Cortex of kidney (tissue), 1 donor: ENCODE measurements at places on chromosomes 2 and 18.

- DNase-seq: no peak
Observed at GRCh38 chr2:29921560-29921915, at the start of gene ALK. Gene ALK (minus strand): TSS chr2:29921586. CDS start chr2:29920659, 927 bp downstream.

GRCh38 chr2:210370562-210370961 lies 55.6 kb upstream of the MYL1 start:
- DNase-seq: no peak

- no peak for DNase-seq
Observed at GRCh38 chr2:82198809-82199492, 1894.4 kb upstream of the LRRTM1 start.

- DNase-seq: no peak
Observed at GRCh38 chr18:22483407-22483806, 65.7 kb upstream of the CTAGE1 start.

GRCh38 chr2:45904267-45904945 lies 252.9 kb downstream of the PRKCE start:
- no peak for DNase-seq

DNA sequence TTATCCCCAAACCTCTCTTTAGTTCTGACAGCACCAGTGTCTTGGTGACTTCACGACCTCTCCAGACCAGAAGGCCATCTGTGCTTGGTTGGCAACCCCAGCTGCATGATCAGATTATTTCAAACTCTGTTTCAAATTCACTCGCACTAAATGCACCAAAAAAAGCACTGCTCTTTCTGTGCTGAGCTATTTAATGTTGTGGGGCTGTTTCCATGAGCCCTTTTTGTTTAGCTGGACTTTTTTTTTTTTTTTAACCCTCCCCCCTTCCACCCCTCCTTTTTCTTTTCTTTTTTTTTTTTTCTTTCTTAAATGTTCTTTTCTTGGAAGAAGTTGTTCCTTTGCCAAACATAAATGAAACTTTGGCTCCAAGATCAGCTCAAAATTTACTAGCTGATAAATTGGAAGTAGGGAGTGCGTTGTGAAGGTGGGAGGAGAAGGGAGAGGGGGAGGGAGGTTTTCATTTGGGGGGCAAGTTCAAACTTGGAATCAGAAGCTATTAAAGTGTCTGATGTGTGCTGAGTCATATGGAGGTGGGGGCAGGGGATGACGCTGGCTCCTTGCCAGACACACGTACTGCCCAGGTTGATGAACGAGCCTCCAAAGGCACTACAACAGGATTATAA lies 543.0 kb upstream of the TNP1 start:
- DNase-seq: no peak

- no peak for DNase-seq
Observed at GRCh38 chr2:148876202-148876594, 1.2 kb downstream of the KIF5C start.

DNA sequence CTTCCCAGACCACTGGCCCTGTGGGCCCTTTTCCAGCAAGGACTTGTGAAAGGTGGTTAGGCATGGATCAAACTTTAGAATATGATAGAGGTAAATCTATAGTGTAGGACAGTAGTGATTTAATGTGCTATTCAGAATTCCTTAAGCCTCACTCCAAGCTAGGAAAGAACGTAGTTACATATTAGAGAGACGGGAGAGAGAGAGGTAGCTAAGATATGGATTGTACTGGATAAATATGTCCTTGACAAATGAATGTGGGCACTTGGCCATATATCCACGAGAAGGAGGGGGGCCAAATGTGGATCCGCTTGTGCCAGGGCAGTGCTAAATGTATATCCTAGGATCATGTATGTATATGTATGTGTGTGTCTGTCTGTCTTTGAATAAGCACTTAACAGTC lies 6.5 kb downstream of the KCNJ3 start:
- DNase-seq: no peak

DNA sequence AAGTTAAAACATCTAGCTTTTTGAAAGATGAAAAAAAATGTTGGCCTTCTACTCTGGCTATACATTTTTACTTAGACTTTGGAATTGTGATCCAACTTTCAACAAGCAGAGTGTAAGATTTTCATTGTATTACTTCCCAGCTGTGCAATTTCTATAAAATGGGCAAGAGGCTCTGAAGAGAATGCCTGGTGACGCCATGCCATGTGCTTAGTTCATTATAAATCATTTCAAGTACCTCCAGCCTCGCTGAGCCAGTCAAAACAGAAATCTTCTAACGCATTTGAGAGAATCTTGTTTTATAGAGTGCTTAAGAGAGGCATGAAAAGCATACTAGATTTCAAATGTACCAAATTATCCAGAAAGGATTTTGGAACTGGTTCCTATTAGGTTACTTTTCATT lies 10.1 kb upstream of the STK17B start:
- no peak for DNase-seq

GRCh38 chr18:73261243-73261642 lies 393.5 kb upstream of the NETO1 start:
- DNase-seq: no peak

DNA sequence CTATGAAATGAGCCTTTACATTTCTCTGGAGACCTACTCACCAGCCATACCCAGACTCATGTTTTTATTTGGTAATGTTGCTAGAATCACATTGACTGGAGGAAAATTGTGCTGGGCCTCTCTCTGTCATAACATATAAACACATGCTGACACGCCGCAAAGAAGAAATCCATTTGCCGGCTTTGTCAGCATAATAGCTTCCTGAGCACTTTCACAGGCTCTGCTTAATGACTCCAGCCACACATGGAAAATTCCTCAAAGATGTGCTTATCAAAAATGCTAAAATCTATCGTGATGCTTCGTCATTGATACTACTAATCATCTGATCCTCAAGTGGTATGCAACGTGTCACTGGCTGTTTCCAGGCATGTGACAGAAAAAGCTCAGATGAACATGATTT lies 63.1 kb downstream of the RND3 start:
- no peak for DNase-seq

GRCh38 chr2:128376241-128377041 lies 57.8 kb upstream of the HS6ST1 start:
- no peak for DNase-seq

GRCh38 chr2:58109481-58109880 lies 62.9 kb downstream of the VRK2 start:
- no peak for DNase-seq

GRCh38 chr2:219511547-219512325 lies 2.5 kb upstream of the ASIC4 start:
- no peak for DNase-seq

DNA sequence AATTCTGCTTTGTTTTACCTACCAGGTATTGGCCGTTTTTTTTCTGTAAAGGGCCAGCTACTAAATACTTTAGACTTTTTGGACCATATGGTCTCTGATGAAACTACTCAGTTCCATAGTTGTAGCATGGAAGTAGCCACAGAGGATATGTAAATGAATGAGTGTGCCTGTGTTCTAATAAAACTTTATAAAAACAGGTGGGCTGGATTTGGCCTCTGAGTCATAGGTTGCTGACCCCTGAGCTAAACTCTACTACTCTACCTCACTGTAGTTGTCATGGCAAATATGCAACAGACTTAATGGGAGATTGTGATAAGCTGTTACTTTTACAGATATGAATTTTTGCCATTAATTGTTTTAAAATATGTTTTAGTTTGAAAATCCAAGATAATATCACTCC lies 19.7 kb downstream of the CLIP4 start:
- no peak for DNase-seq

- no peak for DNase-seq
Observed at GRCh38 chr18:63119647-63120046, 199.9 kb downstream of the BCL2 start.

GRCh38 chr2:96124406-96125265 lies 8.3 kb upstream of the ADRA2B start:
- DNase-seq: no peak

GRCh38 chr2:105755895-105756294 lies 11.2 kb downstream of the NCK2 start:
- no peak for DNase-seq

DNA sequence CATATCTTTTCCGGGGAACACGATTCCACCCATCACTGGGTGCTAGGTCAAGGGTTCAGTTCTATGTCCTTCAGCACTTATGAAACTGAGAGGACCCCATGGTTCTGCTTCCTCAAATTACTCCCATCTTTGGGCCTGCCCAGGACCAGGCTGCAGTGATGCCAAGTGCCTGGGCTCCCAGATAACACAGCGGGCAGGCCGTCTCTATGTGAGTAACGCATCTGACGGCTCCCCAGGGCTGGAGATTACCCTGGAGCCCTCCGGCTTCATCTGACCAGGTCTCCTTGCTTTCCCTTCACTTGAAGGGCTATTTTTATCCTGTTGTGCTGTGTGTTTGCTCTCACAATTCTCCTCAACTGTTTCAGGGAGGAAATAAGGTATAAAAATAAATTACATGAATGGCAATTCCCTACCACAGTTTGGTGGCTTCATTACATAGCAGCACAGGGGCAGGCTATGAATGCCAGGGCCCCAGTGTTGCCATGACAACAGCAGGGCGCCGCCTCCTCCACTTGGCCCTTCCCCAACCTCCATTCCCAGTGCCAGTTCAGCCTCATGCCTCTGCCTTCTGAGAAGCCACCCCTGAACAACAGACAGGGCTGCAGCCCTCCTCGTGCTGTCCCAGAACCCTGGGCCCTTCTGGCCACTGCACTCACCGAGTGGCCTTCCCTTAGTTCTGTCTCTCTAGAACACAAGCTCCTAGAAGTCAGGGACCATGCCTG lies 25.4 kb upstream of the TMEM131 start:
- no peak for DNase-seq

DNA sequence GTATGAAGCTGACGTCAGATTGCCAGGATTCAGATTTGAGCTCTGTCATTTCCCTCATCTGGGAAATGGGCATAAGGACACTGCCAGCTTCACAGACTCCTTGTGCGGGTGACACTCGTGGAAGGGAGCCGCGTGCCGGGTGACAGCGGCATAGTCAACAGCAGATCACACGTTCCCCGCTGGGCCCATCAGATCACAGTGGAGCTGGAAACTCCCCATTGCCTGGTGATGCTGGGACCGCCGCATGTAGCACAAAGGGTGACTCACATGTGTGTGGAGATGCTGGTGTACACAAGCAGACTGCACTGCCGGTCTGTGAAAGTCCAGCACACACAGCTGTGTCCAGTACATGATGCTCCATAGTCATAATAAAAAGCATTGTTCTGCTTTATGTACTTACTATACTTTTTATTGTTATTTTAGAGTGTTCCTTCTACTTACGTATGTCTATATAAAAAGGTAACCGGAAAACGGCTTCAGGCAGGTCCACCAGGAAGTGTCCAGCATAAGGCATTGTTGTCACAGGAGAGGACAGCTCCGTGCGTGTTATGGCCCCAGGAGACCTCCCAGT lies 31.8 kb downstream of the SALL3 start:
- DNase-seq: no peak

DNA sequence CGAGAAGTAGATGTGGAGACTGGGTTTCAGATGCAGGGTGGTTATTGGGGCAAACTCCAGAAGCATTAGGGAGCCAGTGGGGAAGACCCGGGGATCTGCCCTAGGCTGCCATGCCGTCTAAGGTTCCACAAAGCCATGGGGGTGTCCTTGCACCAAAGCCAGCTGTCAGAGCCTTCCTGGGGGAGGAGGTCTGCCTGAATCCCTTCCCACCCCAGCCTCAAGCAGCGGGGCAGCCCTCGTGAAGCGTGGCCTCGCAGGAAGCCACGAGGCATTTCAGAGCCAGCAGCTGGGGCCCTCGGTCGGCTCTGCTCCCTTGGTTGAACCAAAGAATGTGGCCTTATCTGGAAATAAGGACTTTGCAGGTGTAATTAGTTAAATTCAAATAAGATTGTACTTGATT lies 51.2 kb upstream of the UBE2F start:
- DNase-seq: no peak

DNA sequence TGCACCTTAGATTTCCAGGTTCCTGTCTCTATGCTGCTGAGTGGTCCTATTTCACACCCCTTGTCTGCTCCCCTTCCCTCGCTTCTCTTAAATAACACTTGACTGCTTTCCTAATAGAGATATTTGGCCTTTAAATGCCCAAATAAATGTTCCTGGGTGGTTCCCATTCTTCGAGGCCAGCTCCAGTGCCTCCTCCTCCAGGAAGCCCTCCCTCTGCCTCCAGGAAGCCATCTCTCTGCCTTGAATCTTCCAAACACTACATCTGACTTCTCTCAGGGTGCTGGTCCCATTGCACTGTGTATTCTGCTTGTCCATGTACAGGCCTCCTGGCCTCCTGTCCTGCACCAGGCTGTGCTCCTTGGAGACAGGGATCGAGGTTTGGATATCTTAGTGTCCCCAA lies 14.2 kb downstream of the EHD3 start:
- no peak for DNase-seq

DNA sequence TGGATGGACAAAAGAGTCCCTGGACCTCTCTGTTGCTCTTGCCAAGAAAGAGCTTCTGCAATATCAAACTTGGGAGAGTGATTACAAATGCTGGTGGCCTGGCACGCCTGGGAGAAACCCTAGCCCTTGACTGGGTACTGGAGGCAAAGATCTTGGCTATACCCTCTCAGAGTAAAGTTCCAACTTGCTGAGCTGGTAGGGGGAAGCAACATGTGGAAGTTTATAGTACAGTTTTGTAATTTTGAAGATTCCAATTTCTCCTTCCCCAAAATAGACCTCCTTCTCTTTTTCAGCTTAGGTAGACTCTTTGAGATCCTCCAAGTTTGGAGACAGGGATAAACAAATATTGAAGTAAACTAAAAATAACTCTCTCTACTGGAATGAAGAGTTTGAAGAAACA lies 645.3 kb downstream of the NR4A2 start:
- DNase-seq: no peak

DNA sequence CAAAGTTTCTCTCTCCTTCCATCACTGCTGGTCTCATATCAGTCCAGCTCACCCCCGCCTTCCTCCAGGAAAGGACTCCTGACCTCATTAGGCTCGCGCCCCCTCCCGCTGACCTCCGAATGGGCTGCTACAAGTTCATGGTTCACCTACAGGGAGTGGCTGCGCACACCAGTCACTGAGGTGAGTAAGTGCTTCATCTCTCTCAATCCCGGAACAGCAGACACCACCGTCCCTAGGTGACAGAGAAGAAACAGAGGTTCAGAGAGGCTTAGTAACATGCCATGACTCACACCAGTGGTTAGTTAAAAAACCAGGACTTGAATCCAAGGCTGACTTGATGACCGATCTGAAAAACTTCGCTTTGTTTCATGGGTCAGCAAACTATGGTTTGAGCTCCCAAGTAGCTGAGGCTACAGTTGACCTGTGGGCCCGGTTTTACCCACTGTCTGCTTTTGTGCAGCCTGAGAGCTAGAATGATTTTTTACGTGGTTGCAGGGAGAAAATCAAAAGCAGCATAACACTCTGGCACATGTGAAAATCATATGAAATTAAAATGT lies 42.0 kb downstream of the ZFP36L2 start:
- no peak for DNase-seq

DNA sequence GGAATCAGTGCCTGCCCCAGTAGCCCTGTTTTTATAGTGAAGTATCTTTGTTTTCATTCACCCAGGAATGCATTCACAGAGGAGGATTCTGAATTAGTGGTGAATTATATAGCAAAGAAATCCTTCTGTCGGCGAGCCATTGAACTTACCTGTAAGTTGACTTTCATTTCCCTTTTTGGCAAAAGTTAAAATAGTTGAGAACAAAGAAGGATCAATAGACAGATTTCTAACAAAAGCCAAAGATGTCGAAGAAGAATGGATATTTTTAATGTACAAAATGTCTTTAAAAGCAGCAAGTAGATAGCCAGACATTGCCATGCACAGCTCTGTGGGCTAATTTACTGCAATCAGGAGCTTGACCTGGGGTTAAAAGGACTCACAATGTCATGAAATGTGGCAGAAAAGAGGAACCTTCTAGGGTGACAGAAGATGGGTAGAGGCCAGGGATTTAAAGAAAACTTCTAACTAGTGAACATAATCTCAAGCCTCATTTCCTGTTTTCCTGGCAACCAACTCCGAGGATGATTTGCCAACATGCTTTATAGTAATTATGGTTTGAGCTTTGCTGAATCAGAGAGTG lies 53.8 kb upstream of the TMEM87B start:
- DNase-seq: no peak
